ENCODE measurements at places on chromosomes 13 and 19. TPM values are rescaled to one million over a fixed set of nuclear protein-coding genes. Genes with fewer than 3 reads are reported as not detected.

The N4BP2L2 gene
- 141 TPM for total RNA-seq

The FXYD1 gene
- total RNA-seq, result not detected

The FAM32A gene
- total RNA-seq, result 46.7 TPM

The NLRP5 gene
- total RNA-seq, result not detected

The DOCK6 gene
- total RNA-seq, result 1.7 TPM

The SOX1 gene
- total RNA-seq, result not detected

DNA sequence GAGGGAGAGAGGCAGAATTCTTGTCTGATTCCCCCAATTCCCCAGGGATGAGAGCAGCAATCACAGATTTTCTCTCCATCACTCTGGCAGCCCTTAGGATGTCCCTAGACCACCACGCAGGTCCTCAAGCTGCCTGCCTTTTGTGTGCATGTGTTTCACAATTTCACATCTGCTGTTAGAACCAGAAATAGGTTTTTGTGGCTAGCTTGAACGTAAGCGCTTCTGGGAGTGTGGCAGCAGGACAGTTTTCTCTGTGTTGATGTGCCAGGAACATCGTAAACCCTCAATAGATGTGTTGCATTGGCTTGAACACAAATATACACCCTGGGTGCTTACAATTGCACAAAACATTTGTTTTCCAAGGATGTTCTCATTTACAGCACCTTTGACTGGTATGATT is 78.8 kb upstream of the TMTC4 start:
- no peak for DNase-seq

GRCh38 chr13:61935710-61936109 is 520.1 kb upstream of the PCDH20 start:
- no peak for DNase-seq

DNA sequence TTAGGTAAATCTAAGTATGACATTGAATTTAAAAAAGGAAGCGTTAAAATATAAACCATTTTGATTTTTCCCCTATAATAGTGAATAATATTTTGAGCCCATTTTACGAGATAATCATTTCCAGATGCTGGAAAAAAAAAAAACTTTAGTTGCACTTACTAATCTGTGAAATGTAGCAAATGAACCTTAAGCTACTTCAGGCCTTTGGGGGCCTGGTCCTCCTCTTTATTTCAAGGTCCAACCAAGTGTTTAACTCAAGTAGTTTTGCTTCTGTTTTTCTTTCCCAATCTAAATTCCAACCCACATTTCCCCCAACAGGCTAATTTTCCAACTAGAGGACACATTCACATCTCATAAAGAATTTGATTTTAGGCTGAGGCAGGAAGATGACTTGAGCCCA is 101.2 kb downstream of the TNFRSF19 start:
- DNase-seq, result no peak

DNA sequence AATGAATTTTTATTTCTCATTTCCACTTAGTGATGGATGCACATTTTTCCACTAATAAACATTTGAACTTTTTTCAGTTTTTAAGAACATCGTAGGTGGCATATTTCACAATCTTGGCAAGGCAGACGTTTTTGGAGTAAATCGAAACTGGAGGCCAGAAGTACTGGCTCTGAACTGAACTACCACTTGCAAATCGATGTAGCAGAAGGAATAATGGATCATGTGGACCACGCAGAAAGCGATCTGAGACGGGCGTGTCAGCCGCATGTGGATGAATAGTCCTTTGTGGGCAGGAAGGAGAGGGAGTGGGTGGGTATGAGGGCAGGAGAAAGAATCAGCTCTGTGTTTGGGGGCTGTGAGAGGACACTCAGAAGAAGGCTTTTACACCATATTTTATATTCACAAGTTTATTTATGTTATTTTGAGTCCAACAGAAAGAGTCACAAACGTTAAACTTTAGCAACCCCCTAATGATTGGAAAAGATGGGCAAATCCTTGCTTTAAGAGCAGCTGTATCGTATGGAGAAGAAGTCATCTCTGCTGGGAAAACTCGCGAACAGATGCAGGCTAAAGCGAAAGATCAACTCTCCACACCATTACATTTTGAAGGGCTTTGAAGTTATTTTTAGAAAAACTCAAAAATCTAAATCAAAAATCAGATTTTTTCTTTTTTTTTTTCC is 90.5 kb downstream of the COL4A2 start:
- DNase-seq, result no peak

DNA sequence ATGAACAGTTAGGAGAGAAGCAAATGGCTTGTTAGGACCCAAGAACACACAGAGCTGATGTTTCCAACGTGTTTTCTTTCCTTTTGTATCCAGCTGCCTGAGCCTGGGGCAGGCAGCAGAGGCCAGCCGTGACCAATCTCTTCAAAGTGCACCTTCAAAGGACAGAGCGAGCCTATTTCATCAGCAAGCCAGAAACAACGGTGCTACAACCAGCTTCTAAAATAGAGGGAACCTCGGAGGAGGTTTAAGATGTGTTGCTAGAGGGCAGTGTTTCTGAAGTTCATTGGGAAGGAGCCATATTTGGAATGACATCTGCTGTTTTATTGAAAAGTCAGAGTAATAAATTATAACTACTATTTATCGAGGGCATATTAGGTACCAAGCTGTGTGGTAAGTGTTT is 56.2 kb upstream of the RFC3 start:
- no peak for DNase-seq

DNA sequence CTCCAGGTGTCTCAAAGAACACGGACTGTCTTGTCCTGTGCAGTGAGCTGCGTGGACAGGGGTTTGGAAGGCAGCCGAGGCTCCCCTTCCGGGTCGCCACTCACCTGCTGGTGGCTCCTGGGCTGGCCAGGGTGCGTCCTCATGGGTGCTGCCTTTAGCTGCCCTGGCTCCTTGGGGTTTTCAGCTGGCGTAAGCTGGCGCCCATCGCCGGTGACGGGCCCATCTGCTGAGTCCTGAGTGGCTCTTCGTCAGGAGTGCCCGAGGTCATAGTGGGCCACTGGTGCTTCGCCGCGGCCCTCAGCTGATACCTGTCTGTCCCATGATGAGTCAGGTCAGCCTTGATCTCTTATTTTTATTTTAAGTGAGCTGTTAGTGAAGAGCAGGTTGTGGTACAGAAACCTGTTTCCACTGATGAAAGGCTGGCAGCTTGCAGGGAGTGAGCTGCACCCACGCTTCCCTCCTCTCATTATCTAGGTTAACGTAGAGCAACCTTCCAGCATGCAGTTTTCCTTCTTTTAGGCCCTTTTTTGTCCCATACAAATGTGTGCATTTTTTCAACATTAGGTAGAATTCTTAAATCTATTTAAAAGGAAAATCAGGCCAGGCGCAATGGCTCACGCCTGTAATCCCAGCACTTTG is 18.4 kb downstream of the EPN1 start:
- no peak for DNase-seq

- DNase-seq, result no peak
Measured at GRCh38 chr13:112718318-112718717, 28.5 kb downstream of the ATP11A start.

DNA sequence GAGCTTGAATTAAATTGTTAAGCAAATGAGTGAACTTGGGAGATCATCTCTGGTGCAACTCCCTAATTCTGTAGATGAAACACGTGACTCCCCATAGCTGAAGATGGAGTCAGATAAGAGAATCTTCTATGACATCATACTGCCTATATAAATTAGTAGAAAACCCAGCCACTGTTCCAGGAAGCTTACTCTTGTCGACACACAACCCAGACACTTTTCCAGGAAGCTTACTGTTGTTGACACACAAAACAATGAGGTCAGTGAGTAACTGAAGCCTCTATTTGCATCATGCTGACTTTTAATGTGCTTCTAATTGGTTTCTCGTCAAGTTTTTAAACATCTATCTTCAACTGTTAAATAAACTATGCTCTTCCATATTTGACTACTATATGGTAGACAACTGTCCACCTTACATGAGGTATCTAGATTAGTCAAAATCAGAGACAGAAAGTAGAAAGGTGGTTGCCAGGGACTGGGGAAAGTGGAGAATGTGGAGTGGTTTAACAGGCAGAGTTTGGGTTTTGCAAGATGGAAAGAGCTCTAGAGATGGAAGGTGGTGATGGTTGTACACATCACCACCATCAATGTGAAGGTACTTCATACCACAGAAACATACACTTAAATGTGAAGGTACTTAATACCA is 168.2 kb downstream of the FGF14 start:
- no peak for DNase-seq

GRCh38 chr19:44909775-44910174 is 4.2 kb downstream of the APOE start:
- no peak for DNase-seq

DNA sequence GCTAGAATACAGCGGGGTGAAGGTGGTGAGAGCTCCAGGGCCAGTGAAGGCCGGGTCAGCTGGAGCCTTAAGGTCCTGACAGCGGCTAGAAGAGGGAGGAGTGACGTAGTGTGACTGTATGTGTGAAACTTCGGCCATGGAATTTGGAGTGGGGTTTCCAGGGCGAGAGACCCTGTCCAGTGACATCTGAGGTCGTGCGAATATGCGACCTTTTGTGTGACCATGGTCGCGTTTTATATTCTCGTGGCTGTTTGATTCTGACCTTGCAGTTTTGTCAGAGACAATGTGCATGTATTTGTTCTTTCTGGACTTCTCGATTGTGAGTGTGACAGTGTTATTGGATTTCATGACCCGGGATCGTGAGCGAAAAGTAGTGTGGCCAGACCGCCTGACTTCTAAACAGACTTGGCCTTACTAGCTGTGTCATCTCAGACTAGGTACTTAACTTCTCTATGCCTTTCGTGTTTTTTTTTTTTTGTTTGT is 405 bp upstream of the ZNF569 start:
- no peak for DNase-seq

- DNase-seq, result no peak
Measured at GRCh38 chr19:709196-709964, 645 bp downstream of the PALM start.

GRCh38 chr13:86569974-86570373 is 770.8 kb upstream of the SLITRK6 start:
- no peak for DNase-seq

DNA sequence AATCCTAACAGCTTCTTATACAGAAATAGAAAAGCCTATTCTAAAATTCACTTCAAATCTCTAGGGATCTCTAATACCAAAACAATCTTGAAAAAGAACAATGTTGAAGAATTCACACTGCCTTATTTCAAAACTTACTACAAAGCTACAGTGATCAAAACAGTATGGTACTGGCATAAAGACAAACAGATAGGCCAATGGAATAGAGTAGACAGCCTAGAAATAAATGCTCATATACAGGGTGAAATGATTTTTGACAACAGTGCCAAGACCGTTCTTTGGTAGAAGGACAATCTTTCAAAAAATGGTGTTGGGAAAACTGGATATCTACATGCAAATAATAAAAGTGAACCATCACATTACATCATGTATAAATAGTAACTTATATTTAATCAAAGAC is 11.8 kb upstream of the ZNF563 start:
- DNase-seq, result no peak

DNA sequence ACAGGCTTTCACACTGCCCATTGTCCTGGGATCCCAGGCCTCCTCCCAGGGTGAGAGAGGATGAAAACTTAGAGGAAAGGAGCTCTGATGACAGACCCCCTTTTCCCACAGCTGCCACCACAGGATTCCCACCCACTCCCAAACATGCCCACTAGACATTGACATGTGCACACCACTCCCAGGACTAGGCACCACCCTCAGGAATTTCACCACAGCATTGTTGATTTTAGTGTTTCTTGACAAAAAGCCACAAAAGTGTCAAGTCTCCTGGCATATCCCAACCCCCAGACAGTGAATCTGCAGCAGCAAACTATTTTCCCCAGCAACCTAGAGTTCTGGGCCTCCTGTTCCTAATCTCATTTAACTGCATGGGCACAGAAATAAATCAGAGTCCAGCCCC is 10.1 kb downstream of the ZNF714 start:
- DNase-seq, result no peak

GRCh38 chr13:87259479-87260083 is 411.6 kb upstream of the SLITRK5 start:
- DNase-seq, result no peak

GRCh38 chr13:27118428-27119054 is 53.1 kb downstream of the USP12 start:
- DNase-seq, result no peak

DNA sequence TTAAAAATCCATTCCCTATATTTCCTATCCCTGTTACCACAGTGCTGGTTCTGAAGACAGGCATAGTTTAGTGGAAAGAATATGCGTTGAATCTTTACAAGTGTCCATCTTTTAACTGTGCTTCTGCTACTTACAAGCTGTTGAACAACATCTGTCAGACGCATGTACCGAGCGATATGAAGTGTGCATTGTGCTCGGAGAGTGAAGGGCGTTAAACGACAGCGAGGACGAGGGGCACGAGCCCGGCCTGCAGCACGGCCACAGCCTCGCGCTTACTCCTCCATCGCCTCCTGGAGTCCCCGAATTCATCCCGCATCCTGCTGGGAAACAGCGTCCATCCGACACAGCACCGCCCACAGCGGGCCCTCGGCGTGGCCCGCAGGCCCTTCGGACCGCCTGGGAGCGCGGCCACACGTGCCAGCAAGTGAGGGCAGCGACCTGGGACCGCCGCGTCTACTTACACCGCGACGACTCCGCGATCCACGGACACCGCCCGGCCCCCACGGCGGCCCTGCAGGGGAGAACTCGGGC is 514 bp downstream of the PCID2 start:
- DNase-seq, result no peak

DNA sequence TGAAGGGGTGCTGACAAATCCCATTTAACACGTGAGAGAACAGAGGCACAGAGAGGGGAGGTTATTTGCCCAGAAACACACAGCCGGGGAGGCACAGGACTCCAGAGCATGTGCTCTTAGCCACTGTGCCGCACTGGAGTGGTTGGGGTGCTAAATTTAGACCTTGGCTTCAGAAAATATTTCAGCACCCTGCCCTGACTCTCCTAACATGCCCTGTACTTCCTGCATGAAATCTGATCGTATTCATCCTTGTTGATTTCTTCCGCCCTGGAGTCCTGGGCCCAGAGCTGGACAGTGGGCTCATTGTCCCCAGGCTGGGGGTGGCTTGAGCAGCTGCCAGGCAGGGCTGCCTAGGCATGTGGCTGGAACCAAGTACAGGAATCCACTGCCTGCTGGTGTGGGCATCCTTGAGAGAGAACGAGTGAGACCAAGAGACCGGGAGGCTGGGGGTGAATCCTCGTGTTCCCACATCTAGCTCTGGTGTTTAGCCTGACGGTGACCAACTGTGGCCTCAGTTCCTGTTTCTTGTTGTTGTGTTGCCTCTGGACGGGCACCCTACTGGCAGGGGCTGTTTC is 5.3 kb downstream of the SLC27A1 start:
- no peak for DNase-seq
